ENCODE measurements at places on chromosomes 3 and 15. TPM values are rescaled to one million over a fixed set of nuclear protein-coding genes. Genes with fewer than 3 reads are reported as not detected.

DNA sequence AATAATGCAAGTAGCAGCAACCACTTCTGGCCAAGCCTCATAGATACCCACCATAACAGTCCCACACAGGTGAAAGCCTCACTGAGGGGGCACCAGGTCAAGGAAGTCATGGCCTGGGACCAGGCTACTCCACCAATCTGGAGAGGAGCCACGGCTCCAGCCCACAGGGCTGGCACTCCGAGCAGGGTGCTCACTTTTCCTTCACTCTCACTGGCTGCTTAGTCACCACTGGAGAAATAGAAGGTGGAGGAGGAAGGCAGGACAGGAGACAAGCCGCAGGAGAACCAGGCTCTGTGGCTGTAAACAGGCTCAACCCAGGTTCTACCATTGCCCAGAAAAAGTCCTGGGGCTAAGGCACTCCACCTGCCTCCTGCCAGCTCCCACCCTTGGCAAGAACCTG is 1.2 kb downstream of the USP19 start:
- DNase-seq, result no peak

DNA sequence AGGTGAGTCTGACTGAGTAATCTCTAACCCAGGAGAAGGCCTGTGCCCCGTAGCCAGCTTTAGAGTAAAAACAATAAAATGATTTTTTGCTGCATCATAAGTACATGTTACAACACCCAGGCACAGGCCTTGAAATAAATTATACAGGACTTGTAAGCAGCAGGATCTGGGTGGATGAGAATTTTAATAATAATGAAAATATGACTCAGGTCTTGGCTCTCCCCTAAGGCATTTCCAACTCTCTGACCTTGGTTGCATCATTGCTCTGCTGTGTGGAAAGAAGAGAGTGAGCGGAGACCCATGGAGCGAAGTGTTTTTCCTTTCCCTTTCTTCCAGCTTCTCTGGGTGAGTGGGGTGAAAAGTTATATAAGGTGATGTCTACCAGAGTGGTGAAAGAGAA is 44.6 kb downstream of the EOMES start:
- no peak for DNase-seq

TMEM44 gene
- total RNA-seq, result 12.2 TPM

MYZAP gene
- total RNA-seq, result 0.72 TPM

SLC24A5 gene
- not detected for total RNA-seq

DNA sequence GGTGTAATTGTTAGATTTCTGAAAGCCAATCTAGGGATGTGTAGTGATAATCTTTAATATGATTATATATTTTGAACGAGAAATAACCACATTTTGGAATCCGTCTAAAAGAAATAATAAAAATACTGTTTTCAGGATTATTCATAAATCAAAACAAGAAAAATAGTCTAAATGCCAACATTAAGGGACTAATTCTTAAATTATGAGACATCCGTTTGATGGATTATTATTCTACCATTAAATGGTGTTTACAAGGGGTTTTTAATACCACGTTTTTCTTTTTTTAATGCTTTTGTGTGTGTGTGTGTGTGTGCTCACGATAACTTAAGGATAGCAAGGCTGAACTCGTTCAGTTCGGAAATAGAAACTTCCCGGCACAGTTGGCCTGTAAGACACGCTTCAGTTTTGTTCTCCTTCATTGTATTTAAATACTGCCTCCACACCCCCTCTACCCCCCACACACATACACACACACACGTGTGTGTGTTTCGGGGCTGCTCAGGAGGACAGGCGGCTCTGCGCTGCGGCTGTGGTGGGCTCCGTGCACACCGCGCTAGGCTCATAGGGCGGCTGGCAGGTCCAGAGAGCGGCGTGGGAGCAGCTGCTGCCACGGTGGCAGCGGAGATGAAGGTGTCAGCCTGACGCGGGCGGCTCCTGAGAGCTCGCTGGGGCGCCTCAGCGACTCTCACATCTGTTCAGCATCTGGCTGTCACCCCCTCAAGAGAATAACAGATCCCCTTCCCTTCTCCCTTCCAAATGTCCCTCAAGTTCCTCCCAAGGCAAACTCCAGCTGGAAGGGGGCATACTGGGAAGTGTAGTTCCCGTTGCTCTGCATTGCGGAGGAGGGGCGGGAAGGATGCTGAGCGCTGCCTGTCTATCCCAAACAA is 23.0 kb upstream of the ANP32A start:
- peak; percentile 52 for DNase-seq

PLA2G4D gene
- not detected for total RNA-seq

DNA sequence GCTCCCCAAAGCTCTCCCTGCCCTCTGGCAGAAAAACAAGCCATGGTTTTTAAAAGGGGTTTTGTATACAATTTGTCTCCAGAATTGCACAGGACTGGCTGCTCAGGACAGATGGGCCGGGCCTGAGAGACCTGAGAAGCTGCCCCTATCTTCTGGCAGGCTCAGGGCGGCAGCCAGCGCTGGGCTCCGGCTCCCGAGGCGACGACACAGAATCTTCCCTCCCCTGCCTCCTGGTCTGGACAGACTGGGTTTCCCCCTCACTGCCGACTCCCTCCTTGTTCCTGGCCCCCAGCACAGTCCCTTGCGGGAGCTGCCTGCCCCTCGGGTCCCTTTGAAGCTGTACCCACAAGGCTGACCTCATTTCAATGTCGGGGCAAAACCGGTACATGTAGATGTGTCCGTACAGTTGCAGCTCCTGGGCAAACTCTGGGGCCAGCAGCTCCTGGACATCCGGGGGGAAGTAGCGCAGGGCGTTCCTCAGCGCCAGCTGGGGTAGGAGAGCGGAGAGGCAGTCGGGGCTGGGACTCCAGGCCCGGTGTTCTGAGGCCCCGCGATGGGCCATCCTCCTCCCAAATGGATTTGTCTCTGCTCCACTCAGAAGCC is 7.2 kb downstream of the UROC1 start:
- no peak for DNase-seq

DNA sequence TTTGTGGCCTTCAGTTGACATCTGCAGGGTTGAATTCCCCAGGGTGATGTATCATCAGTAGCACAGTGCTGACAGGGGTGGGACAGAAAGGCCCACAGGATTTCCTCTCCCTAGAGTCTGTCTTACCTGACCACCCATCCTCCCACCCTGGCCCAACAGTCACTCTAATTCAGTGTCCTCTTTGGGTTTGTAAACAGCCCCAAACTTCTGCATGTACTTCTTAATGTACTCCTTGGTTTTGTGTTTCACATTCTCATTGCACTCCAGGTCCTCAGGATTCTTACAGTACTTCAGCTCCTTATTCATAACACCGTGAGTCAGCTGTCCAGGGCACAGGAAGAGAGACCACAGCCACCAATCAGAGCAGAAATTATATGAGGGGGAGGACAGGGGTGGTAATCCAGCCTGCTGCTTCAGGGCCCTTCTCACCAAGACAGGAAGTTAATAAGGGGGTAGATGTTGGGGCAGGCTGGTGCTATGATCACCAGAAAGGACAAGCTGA is 37.5 kb downstream of the NBEAL2 start:
- DNase-seq, result peak; percentile 56

MORC1 gene
- total RNA-seq, result not detected

DNA sequence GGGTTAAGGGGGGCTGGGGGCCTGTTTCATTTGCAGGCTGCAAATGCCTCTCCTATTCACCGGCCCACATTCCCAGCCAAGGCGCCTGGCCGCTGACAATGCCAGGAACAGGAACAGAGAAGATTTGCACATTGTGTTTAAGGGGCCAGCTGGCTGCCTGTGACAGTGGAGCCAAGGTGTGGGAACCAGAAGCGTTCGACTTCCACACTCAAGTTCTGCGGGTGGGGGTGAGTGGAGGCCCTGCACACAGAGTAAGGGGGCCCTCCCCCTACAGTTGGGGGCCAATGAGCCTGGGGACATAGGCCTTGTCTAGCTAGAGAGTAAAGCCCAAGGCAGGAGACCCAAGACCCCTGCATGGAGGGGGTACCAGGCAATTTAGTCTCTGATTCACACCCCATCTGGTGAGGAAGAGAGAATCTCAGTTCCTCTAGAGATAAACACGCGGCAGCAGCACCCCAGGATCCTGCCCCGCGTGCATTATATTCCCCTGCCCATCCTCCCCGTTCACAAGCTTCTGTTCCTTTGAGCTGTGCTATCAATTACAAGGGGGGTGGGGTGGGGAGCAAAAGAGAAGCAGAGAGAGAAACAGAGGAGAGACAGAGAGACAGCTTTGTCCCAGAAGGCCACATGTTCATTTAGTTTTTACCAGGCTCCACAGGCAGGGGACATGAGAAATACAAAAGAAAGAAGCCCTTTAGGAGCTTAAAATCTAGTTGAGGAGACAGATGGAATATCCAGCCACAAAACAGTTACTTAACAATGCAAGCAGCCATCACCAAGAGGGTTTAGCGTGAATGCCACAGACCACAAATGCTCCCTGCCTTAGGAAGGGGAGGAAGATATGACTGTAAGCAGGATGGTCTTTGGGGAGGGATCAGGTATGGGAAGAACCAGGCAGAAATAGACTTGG is 9.2 kb downstream of the IGDCC3 start:
- DNase-seq, result no peak

GRCh38 chr3:159417761-159418160 is 570.9 kb upstream of the IL12A start:
- DNase-seq, result no peak

IMPG2 gene
- total RNA-seq, result 0.05 TPM

DNA sequence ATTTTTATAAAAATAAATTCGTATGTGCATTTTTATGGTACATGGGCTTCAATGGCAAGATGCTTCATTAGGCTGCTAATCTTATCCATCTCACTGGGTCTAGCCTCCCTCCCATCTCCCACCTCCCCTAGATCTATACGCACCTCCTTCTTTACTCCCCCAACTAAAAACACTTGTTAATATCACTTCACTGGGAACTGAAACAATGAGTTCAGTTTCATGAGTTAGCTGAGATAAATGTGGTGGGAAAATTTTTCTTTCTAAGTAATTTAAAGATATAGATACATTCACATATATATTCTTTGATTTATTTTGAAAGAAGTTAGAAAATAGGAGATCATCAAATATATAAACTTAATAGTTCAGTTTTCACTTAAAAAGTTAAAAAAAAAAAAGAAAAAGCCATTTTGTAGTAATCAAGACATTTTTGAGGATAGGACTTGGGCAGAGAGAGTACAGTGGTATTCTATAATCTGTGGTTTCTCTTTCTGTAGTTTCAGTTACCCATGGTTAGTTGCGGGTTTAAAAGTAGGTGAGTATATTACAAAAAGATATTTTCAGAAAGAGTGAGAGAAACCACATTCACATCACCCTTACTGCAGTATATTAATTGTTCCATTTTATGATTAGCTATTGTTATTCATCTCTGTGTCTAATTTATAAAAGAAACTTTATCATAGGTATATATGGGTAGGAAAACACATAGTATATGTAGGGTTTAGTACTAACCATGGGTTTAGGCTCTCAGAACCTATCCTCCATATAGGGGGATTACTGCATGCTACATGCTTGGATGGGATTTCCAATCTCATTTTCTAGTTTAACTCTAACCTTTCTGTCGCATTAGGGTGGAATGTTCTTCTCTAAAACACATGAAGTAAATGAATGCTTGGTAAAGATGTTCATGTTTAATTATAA is 316.0 kb upstream of the CBLB start:
- DNase-seq, result no peak

- DNase-seq, result peak; percentile 77
Observed at GRCh38 chr3:14587740-14588360, 47.7 kb upstream of the GRIP2 start.

DNA sequence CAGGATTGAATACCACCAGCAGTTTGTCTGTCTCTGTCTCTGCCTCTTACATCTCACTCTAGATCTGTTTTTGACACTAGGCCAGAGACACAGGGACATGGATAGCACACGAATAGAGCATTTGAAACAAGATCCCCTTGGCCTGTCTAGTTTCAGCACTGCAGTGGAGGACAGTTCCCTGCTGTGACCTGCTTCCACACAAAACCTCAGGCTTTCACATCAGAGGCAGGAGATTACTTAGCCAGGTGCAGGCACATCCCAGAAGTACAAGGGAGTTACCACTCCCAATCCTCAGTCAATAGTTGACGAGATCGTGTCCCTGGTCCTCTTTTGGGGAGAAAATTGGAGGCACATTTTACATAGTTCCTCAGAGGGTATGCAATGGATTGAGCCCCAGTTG is 34.0 kb upstream of the CCK start:
- no peak for DNase-seq

DNA sequence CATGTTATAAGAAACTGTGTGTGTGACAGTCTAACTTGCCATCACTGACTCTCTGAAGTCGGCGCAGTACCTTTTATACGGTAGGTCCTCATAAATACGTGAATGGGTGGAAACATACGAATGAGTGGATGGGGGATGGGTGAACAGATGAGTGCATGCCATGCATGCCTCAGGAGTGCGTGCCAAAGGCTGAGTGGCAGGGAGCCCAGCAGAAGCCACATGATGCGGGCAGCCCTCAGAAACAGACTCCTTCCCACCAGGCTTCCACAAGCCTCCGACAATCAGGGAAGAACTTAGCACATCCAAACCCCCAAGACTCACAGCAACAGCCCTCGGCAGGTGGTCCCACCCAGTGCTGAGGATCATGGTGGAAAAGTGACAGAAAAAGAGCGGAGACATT is 16.7 kb downstream of the HCN4 start:
- no peak for DNase-seq

SCN11A gene
- not detected for total RNA-seq

DNA sequence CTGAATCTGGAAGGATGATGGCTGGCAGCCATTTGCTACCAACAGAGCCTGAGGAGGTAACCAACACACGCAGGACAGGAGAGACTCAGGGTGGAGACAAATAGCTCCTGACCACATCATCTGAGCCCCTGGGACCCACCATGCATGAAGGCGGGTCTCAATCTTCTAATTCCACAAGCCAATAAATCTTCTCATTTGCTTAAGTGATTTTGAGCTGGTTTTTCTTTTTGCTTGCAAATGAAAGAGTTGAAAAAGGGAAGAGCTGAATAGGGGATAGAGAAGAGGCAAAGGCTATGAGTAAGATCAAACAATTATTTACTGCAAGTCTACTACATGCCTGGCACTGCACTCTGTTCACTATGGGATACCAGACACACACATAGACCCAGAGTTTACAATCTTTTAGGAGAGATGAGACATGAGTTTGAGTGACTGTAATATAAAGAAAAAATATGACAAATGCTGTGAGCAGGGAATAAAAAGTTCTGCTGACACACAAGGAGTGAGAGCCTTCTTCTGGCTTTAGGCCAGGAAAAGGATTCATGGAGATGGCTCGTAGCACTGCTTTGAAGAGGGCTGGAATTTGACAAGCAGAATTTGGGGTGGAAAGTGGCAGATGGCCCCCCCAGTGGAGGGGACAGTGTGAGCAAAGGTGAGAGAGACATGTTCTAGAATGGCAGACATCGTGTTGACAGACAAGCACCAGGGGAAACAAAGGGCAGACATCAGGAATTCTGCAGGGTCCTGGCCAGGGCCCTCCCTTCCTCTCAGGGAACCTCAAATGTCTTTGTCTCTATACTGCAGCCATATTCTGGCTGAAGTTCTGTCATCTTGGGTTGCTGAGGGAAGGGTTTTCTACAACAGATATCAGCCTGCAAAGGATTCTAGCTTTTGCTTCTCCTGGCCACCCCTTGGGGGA is 69.8 kb upstream of the WNT5A start:
- DNase-seq, result no peak
